ENCODE measurements at places on chromosomes 6 and 20.

- no peaks in the 10 kb centered on the region for H3K4me1 ChIP-seq
- H3K27me3 ChIP-seq: no peaks in the 10 kb centered on the region
- no peak for DNase-seq
- no peaks in the 10 kb centered on the region for H3K36me3 ChIP-seq
- H3K4me3 ChIP-seq: no peak overlapping the region
Observed at GRCh38 chr20:7010527-7010926, 243.0 kb downstream of the BMP2 start.

- peaks cover 9% of the 10 kb centered on the region for H3K4me1 ChIP-seq
- peaks cover 14% of the 10 kb centered on the region for H3K36me3 ChIP-seq
- no peak for DNase-seq
- no peaks in the 10 kb centered on the region for H3K27me3 ChIP-seq
- H3K4me3 ChIP-seq: no peak overlapping the region
Observed at GRCh38 chr20:5580940-5581708, 169.1 kb upstream of the SHLD1 start.

- H3K27ac ChIP-seq: no peak overlapping the region
- DNase-seq: peak; percentile 58
- H3K4me3 ChIP-seq: no peak overlapping the region
- H3K4me1 ChIP-seq: peaks cover 3% of the 10 kb centered on the region
- H3K27me3 ChIP-seq: peaks cover 61% of the 10 kb centered on the region
Observed at GRCh38 chr6:44275749-44276648, 5.7 kb downstream of the TMEM151B start.

GRCh38 chr6:91483415-91484105, 896.7 kb upstream of the MAP3K7 start:
- H3K4me3 ChIP-seq: no peak overlapping the region
- no peak overlapping the region for H3K27ac ChIP-seq
- no peaks in the 10 kb centered on the region for H3K4me1 ChIP-seq
- DNase-seq: no peak
- H3K27me3 ChIP-seq: no peaks in the 10 kb centered on the region

GRCh38 chr6:10410207-10411050, 4.4 kb downstream of the TFAP2A start:
- no peak for DNase-seq
- peaks cover 95% of the 10 kb centered on the region for H3K27me3 ChIP-seq
- H3K4me3 ChIP-seq: peak overlapping the region; percentile 32
- peaks cover 32% of the 10 kb centered on the region for H3K4me1 ChIP-seq
- H3K27ac ChIP-seq: no peak overlapping the region

- H3K4me1 ChIP-seq: no peaks in the 10 kb centered on the region
- H3K36me3 ChIP-seq: no peaks in the 10 kb centered on the region
- H3K27me3 ChIP-seq: no peaks in the 10 kb centered on the region
- no peak overlapping the region for H3K4me3 ChIP-seq
- no peak overlapping the region for H3K27ac ChIP-seq
- DNase-seq: no peak
Observed at GRCh38 chr20:8812817-8813216, 256.1 kb upstream of the PLCB4 start.

DNA sequence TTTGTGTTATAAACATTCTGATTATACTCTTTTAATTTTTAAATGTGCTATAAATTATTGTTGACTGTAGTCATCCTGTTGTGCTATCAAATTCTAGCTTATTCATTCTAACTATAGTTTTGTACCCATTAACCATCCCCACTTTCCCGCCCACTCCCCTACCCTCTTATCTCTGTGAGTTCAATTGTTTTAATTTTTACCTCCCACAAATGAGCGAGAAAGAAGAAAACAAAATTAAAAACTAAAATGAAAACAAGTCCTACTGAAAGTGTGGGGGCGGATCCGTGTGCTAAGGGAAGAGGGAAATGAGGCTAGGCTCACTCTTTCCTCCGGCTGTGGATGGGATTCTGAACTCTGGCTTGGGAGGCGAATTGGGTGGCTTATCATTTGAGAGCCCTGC, 6.6 kb upstream of the ZNF831 start:
- H3K36me3 ChIP-seq: peaks cover 31% of the 10 kb centered on the region
- peaks cover 81% of the 10 kb centered on the region for H3K4me1 ChIP-seq
- H3K27me3 ChIP-seq: no peaks in the 10 kb centered on the region
- no peak overlapping the region for H3K4me3 ChIP-seq
- no peak overlapping the region for H3K27ac ChIP-seq

All from activated naive CD8-positive, alpha-beta T cell treated with anti-CD3 and anti-CD28 coated beads for 36 hours (primary cell).